ENCODE measurements at places on chromosomes 4 and X.

GRCh38 chrX:68895778-68896177 lies 67.0 kb downstream of the EFNB1 start:
- DNase-seq: no peak

DNA sequence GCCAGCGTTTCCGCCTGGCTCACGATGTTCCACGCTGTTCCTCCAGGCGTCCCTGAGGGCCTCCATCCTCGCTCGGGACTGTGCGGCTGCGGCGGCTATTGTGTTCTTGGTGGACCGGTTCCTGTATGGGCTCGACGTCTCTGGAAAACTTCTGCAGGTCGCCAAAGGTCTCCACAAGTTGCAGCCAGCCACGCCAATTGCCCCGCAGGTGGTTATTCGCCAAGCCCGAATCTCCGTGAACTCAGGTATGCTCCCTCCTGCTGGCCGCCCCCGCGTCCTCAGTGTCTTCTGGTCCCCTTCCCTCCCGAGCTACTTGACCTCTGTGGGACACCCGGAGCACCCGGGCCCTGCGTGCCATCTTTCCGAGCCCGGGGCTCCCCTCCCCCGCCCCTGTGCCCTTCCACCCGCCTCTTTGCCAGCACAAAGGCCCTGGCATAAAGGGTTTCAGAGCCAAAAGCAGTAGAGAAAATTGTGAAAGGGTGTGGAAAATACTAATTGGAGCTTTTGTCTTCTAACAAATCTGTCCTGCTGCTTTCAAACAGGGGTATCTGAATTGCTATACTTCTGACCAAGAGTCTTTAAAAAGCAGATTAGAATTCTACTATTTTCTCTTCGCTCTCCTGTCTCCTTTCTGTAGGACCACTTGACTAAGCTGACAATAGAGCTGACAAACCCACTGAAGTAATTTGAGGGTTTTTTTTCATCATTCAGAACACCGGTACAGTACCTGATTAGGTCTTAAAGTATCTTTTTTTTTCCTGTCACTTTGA lies 104.0 kb downstream of the NEUROG2 start:
- DNase-seq: no peak

DNA sequence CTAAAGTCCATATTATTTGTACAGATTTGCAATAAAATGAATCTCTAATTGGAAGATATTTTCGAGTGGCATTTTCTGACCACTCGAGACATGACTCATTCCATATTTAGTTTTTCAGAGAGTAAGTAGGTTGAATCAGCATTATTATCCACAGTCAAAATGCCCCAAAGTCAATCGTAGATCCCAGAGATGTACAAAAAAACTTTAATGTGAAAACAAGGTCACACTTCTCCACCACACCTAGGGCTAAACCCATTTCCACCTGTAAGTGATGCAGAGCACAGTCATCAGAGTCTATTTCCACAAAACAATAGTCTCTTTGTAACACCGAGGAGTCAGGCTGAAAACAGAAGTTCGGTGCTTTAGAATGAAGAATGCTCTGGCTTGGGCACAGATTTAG lies 117.1 kb upstream of the TENM3 start:
- DNase-seq: no peak

- no peak for DNase-seq
These were observed 1.8 kb downstream of the ZFYVE28 start for GRCh38 chr4:2416564-2417225.

DNA sequence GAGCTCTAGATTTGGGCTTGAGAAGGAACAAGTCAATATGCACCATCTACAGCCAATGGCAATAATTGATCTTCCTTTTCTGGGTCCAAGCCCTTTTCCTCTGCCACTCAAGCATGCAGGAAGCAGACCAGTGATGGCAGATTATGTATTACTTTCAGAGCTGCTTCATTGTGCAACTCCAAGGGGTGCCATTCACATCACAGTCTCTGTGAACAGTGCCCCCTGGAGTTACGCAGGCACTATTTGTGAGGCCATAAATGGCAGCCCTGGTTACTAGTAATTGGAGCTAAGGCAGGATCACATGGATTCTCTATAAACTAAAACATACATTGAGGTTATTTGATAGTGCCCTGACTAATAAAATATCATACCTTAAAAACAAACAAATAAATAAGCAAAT lies 313.4 kb upstream of the SLC7A11 start:
- DNase-seq: no peak

- no peak for DNase-seq
These were observed 102.8 kb downstream of the SLC2A9 start for GRCh38 chr4:9918484-9918883.

DNA sequence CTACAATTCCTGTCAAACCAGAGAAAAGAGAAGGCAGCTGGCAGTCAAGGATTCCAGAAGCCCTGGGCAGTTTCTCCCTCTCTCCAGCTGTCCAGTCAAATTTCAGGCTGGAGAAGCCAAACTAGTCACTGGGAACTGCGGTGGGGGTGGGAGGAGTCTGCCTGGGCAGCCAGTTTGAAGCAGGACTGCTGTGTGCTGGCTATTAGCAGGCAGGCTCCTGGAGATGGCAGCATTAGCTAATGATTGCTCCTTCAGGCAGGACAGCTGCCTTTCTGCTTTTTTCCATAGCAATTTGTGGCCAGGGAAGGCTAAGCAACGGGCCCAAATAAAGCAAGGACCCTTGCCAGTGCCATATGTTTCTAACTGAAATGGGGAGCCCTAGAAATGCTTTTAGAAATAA lies 44.7 kb upstream of the FGF13 start:
- DNase-seq: no peak

- DNase-seq: no peak
These were observed 125.3 kb downstream of the COL4A6 start for GRCh38 chrX:108312957-108313356.

- DNase-seq: no peak
These were observed 614.8 kb downstream of the PCDH18 start for GRCh38 chr4:136917312-136918110.

DNA sequence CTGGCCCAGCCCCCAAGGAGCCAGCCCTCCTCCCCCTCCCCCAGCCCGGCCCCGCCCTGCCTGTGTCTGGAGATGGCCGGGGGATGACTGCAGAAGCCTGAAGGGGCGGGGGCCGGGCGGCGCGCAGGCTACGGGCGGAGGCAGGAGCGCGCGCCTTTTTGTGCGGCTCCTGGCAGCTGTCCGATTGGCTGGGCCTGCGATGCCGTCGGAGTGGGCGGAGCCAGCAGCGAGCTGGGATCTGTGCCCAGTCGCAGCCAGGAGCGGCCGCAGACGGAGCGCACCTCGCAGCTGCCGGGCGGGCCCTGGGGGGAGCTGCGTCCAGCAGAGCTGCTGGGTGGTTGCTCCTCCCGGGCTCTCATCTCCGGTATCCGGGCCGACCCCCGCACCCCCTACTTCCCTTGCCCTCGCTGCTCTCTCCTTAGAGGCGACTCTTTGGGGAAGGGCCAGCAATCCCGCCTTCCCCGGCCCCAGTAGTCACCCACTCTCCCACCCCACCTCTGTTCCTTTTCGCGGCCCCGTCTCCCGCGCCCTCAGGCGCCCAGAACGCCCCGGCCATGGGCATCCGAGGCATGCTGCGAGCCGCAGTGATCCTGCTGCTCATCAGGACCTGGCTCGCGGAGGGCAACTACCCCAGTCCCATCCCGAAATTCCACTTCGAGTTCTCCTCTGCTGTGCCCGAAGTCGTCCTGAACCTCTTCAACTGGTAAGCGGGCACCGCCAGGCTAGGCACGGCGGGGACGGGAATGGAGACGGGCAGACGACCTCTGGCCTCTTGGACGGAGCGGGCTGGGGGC lies at the start of gene GABRQ:
Gene GABRQ, plus strand, starts transcription at position 247 of the 794 bp plus-strand sequence. Its CDS starts 308 bp downstream, at position 555.
- DNase-seq: no peak

DNA sequence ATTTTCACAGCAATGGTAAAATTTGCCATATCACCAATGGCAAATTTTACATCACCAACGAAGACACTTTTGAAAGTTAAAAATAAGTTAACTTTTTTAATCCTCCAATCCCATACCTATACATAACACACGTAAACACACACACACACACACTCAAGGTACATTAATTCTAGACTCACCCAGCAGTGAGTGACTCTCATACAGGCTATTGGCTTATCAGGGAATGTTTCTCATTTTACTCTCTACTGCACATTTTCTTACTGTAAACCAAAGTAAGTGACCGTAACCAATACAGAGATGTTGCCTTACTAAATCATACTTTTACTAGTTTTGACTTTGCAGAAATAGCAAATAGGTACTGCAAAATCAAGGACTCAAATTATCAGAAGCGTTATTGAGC lies 2.3 kb downstream of the VEGFC start:
- DNase-seq: no peak

DNA sequence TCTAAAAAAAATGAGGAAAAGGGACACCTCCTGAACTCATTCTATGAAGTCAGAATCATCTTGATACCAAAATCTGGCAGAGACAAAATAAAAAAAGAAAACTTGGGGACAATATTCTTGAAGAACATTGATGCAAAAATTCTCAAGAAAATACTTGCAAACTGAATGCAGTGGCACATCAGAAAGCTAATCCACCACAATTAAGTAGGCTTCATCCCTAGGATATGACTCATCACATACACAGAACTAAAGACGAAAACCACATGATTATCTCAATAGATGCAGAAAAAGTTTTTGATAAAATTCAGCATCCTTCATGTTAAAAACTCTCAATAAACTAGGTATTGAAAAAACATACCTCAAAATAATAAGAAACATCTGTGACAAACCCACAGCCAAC lies 98.3 kb downstream of the FAM47B start:
- no peak for DNase-seq

DNA sequence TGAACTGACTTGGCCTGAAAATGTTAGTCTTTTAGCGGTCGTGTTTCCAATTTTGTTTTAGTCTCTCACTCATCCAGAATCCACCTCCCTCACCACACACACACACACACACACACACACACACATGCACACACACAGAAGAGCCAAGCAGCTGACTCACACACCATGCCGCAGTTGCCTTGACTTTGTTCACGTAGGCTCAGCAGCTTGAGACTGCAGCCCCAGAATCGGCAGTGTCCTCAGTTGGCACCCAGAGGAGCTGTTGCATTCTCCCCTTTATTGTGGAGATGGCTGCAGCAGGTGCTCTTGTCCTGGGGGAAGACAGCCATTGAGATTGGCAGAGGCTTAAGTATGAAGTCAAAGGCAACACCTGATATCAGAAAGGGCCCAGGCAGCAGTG lies 20.9 kb upstream of the XPNPEP2 start:
- no peak for DNase-seq

GRCh38 chrX:71615954-71616353 lies 2.4 kb downstream of the CXCR3 start:
- DNase-seq: no peak

All from stimulated activated CD8-positive, alpha-beta memory T cell treated with anti-CD3 and anti-CD28 coated beads, Interleukin-7, amount 100 ng/mL, for 1 hour (primary cell).